Upper lobe of left lung (tissue), 6 donors: ENCODE measurements at places on chromosomes 13 and 19. TPM values are rescaled to one million over a fixed set of nuclear protein-coding genes. Genes with fewer than 3 reads are reported as not detected.
A peak's percentile ranks its signal among the peaks of the same experiment; 100 is the strongest.

DNA sequence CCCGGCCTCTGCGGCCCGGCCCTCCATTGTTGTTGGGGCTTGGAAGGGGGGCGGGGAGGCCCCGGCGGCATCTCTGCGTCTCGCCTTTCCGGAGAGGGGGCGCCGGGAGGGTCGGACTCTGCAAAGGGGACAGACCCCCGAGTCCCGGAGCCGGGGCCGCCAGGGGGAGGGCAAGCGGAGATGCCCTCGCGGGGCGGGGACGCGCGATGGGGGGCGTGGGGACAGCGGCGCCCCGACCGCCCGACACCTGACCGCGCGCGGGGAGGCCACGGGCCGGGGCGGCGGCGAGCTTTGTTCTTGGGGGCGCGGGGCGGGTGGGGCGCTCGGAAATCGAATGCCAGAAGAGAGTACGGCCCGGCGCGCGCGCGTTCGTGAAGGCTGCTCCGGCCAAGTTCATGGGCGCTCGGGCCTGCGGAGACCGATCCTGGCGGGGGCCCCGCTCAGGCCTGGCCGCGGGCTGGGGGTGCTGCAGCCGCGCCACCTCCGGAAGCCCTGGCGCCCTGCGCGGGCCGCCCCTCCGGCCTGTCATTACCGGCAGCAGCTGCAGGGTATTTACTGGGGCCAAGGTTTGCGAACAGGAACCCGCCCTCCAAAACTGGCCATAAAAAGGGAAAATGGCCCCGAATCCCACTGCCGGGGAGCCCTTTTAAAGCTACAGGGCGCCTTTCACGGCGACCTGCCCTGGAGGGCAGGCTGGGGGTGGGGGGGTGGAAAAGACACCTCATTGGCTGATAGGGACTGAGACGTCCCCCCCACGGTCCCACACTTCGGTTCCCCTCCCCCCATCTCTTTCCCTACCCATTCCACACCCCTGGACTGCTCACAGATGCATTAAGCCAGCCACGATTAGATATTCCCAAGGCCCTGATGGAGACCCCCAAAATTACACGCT lies 11.1 kb upstream of the NANOS3 start:
- DNase-seq, result no peak

DNA sequence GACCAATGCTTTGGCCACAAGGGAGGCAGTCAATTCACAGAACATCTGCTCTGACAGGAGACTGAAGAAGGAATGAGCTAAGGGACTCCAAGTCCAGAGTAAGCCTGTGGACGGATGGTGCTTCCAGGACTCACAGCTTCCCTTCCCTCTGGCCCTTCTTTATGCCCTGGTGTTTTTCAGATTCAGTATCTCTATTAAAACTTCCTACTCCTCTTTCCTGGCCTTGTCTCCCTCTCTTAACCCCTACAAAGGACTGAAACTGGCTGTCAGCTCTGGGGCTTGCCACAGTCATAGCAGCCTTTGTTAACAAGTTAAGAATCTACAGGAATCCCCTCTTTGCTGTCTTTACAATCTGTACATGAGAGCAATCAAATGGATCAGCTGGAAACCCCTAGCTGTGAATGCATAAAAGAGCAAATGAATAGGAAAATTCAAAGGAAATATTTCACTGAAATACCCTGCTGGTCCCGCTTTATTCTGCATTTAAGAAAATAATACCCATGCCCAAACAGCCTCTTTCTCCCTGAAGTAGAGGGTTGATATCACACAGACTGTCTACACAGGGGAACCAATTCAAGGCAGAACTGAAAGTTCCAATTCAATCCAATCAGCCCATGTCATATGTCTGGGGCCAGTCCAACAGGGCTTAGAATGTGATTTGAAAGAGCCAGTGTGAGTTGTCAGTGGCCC lies 192.3 kb downstream of the MZT1 start:
- DNase-seq, result no peak

GRCh38 chr19:42270346-42271044 lies 1.4 kb downstream of the CIC start:
- peak; percentile 71 for DNase-seq

DNA sequence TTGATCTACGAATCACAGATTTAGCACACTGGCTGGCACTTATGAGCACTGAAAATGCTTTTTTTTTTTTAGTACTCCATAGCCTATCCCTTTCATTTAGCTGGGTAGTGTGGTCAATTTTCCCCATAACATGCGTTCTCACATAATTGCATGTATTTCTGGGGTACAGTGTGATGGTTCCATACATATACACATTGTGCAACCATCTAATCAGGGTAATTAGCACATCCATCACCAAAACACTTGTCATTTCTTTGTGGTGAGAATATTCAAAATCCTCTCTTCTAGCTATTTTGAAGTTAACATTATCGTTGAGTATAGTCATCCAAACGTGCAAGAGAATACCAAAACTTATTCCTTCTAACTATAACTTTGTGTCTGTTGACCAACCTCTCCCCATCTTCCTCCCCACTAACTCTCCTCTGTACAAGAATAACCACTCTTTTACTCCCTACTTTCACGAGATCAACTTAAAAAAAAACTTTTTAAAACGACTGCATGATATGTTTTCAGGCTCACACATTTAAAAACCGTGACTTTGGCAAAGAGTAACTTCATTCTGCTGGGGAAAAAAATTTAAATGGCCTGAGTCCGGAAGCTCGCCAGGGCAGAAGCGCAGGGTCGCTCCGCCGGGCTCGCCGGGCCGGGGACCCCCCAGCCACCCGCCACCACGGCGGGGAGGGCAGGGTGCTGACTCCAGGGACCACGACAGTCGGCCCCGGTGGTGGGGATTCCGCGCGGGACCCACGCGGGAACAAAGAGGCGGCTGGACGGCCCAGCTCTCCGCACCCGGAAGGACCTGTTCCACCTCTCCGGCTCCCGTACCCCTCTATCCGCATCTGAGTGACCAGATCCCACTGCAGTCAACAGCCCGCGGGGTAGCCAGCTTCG lies 868 bp upstream of the UBAC2 start:
- peak; percentile 28 for DNase-seq

- no peak for DNase-seq
These were observed 9.5 kb upstream of the AMER2 start for GRCh38 chr13:25181597-25181996.

DNA sequence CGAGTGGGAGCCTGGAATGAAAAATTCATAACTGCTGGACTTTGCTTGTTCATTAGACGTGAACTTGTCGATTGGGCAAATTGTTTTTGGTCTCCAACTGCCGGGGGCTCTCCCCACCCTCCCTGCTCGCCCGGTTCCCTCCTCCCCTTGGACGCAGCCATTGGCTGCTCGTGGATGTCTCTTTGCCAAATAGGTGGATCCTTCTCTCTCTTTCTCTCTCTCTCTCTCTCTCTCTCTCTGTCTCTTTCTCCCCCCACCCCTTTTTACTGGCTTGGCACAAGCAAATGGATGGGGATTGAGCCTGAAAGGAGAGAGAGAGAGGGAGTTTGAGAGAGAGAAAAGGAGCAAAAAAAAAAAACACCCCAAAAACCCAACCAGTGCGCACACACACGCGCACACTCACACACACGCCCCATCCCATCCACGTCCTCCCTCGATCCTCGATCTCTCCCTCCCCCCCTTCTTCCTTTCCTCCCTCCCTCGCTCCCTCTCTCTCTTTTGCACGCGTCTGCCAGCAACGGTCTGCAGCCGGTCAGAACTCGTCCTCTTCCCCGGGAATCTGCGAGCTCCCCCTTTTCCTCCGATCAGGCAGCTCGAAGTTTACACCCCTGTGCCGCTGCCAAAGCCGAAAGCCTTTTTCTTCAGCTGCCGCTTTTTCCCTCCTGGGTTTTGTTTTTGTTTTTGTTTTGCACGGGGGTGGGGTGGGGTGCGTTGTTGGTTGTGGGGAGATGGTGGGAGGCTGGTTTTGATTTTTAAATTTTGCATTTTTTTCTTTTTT lies 27.8 kb downstream of the NFIX start:
- no peak for DNase-seq

- no peak for DNase-seq
These were observed 52.2 kb downstream of the AP1M1 start for GRCh38 chr19:16249826-16250404.

GRCh38 chr13:21361123-21361522 lies 98.0 kb downstream of the ZDHHC20 start:
- no peak for DNase-seq

- no peak for DNase-seq
These were observed 72.2 kb upstream of the WASF3 start for GRCh38 chr13:26485288-26485687.

- DNase-seq, result no peak
These were observed 326.2 kb upstream of the GPC6 start for GRCh38 chr13:92900446-92900845.

GRCh38 chr13:87393358-87393757 lies 277.8 kb upstream of the SLITRK5 start:
- DNase-seq, result no peak

DNA sequence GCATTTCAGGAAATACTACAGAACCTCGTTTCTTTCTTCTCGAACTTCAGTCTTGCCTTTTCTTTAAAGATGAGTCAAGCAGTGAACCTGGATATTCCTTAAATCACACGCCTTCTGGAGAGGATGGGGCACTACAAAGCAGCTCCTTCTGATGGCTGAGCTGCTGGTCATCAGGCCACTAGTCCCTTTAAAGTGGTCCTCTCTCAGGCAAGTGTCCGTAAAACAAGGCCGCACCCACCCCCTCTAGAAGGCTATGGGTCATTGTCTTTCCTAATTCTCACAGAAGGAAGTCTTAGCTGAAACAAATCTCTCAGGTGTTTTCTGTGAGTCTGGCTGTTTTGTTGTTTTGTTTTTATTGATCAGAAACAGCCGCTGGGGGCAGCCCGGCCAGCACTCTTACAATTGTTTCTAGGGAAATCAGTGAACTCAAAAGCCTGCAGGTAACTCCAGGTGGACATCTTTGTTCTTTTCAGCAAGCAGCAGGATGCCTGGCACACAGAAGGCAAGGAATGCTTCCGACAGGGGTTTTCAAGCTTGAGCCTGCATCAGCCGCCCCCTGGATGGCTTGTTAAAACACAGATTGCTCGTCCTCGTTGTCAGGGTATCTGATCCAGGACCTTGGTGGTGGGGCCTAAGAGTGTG lies 45.4 kb downstream of the MBNL2 start:
- DNase-seq, result no peak

DNA sequence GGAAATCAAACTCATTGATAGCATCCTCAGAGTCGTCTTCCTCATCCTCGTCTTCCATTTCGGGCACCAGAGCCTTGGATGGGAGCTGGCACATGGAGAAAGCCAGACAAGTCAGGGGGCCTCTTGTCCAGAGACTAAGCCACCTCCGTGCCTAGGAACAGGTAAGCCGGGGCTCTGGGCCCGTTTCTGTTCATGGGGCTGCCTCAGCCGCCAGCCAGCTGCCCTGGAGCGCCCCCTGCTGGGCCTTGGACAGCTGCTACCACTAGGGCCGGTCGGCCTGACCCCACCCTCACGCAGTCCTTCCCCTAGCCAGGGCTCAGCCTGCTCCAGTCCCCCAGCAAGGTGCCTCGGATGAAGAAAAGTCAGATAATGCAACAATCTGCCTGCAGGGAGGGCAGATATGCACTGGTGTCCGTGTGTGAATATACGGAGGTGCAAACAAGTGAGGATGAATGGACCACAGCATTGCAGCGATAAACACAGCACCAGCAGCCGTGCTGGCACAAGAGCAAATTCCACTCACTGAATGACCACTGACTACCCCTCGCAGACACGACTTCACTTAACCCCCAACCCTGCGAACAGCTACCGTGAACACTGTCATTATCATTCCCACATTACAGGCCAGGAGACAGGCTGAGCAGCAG lies 11.9 kb upstream of the PRKD2 start:
- DNase-seq, result peak; percentile 81

- DNase-seq, result no peak
These were observed 589.8 kb downstream of the LMO7 start for GRCh38 chr13:76225815-76226489.

- DNase-seq, result no peak
These were observed 277.5 kb downstream of the LIG4 start for GRCh38 chr13:107937848-107938247.

Gene SELENOW
- 194 TPM for total RNA-seq

Gene CRX
- not detected for total RNA-seq

Gene IFNL1
- not detected for total RNA-seq

Gene SHC2
- total RNA-seq, result 27.3 TPM

Gene TRPC4
- 1.8 TPM for total RNA-seq

Gene RNF113B
- total RNA-seq, result not detected

Gene MCF2L
- total RNA-seq, result 89.1 TPM
